Peyer's patch (tissue), 4 donors: ENCODE measurements at places on chromosomes 7 and 10. TPM values are rescaled to one million over a fixed set of nuclear protein-coding genes. Genes with fewer than 3 reads are reported as not detected.
A peak's percentile ranks its signal among the peaks of the same experiment; 100 is the strongest.

SLC13A1 gene
- total RNA-seq: not detected

HMX2 gene
- total RNA-seq: not detected

CPEB3 gene
- 9.9 TPM for total RNA-seq

SLC26A5 gene
- total RNA-seq: 0.54 TPM

- no peaks in the 10 kb centered on the region for H3K27me3 ChIP-seq
- DNase-seq: no peak
- no peaks in the 10 kb centered on the region for H3K4me1 ChIP-seq
- no peaks in the 10 kb centered on the region for H3K36me3 ChIP-seq
- no peak overlapping the region for H3K27ac ChIP-seq
These were observed 207.8 kb upstream of the FAM3C start for GRCh38 chr7:121603886-121604285.

GRCh38 chr10:48490571-48490940 lies 114.3 kb downstream of the ARHGAP22 start:
- no peaks in the 10 kb centered on the region for H3K36me3 ChIP-seq
- peak; percentile 11 for DNase-seq
- H3K4me1 ChIP-seq: no peaks in the 10 kb centered on the region
- no peaks in the 10 kb centered on the region for H3K27me3 ChIP-seq

DNA sequence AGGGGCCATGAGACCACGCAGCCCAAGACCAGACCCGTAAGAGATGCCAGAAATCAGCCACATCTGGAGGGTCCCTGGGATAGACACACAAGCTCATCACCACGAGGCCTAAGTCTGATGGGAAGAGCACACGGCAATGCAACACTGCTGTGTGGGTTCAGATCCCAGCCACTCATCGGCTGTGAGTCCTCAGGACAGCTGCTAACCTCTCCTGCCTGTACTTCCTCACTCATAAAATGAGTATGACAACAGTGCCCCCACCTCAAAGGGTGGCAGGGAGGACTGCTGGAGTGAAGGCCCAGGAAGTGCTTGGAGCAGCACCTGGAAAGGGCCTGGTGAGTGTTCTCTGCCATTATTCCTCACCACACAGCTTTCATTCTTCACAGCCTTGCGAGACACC lies 60.9 kb downstream of the MAD1L1 start:
- no peaks in the 10 kb centered on the region for H3K4me1 ChIP-seq
- H3K36me3 ChIP-seq: no peaks in the 10 kb centered on the region
- no peak for DNase-seq
- H3K27me3 ChIP-seq: no peaks in the 10 kb centered on the region
- H3K27ac ChIP-seq: no peak overlapping the region

- no peaks in the 10 kb centered on the region for H3K4me1 ChIP-seq
- no peak overlapping the region for H3K4me3 ChIP-seq
- no peaks in the 10 kb centered on the region for H3K27me3 ChIP-seq
- no peaks in the 10 kb centered on the region for H3K36me3 ChIP-seq
- no peak for DNase-seq
- no peak overlapping the region for H3K27ac ChIP-seq
These were observed 52.8 kb upstream of the SEC61G start for GRCh38 chr7:54811846-54812254.

GRCh38 chr10:124598773-124599587 lies 137.4 kb downstream of the LHPP start:
- H3K4me3 ChIP-seq: no peak overlapping the region
- no peaks in the 10 kb centered on the region for H3K36me3 ChIP-seq
- peaks cover 5% of the 10 kb centered on the region for H3K4me1 ChIP-seq
- no peak for DNase-seq

DNA sequence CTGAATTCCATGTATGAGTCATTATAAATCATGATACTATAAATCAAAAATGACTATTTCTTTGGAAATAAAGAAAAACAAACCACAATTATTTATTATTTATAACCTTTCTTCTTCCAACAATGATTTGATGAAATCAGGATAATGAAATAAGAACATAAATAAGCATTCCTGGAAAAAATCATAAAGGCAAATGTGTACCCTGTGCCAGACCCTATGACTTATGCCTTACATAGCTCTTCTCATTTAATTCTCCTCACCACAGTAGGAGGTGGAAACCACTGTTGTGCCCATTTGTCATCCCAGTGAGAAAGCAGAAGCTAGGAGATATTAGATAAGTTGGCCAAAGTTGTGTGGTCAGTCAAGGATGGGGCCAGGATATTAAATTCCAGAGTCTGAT lies 255.1 kb downstream of the DOCK4 start:
- H3K27me3 ChIP-seq: no peaks in the 10 kb centered on the region
- no peaks in the 10 kb centered on the region for H3K36me3 ChIP-seq
- H3K4me3 ChIP-seq: no peak overlapping the region

GRCh38 chr10:12050528-12050927 lies 7.9 kb upstream of the UPF2 start:
- H3K4me1 ChIP-seq: no peaks in the 10 kb centered on the region
- H3K27ac ChIP-seq: no peak overlapping the region
- H3K4me3 ChIP-seq: no peak overlapping the region
- no peak for DNase-seq
- H3K27me3 ChIP-seq: no peaks in the 10 kb centered on the region
- H3K36me3 ChIP-seq: no peaks in the 10 kb centered on the region

DNA sequence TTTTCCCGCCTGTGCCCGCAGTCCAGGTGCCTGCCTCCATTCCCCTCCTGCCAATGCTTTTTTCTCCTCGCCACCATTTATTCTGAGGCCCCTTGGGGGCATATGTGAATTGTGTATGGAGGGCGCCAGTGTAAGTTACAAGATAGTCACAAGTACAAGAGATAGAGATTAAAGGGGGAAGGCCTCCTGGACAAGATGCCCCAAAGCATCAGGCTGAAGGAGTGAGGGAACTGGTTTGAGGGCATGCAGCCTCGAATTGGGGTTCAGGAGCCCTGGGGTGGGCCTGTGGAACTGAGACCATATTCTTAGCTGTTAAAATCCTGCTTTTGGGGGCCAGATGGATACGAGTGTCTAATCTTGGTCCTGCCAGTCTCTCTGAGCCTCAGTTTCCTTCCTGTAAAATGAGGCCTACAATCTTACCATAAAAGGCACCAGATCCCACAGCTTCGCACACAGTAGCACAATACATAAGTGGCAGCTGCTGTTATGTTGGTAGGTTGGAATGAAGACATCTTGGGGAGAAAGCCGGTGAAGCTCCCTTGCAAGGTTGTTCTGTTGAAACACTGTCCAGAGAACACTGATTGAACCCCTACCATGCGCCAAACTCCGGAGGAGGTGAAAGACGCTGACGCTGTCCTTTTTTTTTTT lies 545 bp upstream of the COMTD1 start:
- no peak overlapping the region for H3K27ac ChIP-seq
- peak overlapping the region; percentile 85 for H3K4me3 ChIP-seq
- no peaks in the 10 kb centered on the region for H3K27me3 ChIP-seq
- peaks cover 30% of the 10 kb centered on the region for H3K4me1 ChIP-seq

DNA sequence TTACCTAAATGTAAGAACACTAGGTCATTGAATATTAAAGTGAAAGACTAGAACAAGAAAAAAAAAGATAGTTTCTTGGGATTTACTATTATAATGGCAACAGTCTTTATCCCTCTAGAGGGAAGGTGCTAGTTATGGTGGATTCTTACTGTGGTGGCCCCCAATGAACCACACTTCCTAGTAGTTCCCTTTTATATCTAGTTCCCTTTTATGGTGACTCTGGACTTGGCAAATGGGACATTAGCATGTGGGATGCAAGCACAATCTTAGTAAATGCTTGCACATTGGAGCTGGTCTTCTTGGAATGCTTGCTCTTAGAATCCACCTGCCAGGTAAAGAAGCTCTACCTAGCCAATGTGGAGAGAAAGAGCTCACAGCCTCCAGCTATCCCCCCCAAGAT lies 430.2 kb downstream of the LRMDA start:
- H3K27me3 ChIP-seq: no peaks in the 10 kb centered on the region
- H3K4me3 ChIP-seq: no peak overlapping the region
- H3K36me3 ChIP-seq: no peaks in the 10 kb centered on the region
- DNase-seq: no peak
- no peak overlapping the region for H3K27ac ChIP-seq

- no peak for DNase-seq
- H3K36me3 ChIP-seq: no peaks in the 10 kb centered on the region
- H3K27ac ChIP-seq: no peak overlapping the region
- no peak overlapping the region for H3K4me3 ChIP-seq
- no peaks in the 10 kb centered on the region for H3K4me1 ChIP-seq
- H3K27me3 ChIP-seq: no peaks in the 10 kb centered on the region
These were observed 249.2 kb downstream of the PARD3 start for GRCh38 chr10:34565934-34566333.

- H3K27me3 ChIP-seq: no peaks in the 10 kb centered on the region
- H3K4me3 ChIP-seq: no peak overlapping the region
- H3K27ac ChIP-seq: no peak overlapping the region
- H3K36me3 ChIP-seq: no peaks in the 10 kb centered on the region
- no peak for DNase-seq
These were observed 272.0 kb upstream of the FERD3L start for GRCh38 chr7:19417231-19417630.

DNA sequence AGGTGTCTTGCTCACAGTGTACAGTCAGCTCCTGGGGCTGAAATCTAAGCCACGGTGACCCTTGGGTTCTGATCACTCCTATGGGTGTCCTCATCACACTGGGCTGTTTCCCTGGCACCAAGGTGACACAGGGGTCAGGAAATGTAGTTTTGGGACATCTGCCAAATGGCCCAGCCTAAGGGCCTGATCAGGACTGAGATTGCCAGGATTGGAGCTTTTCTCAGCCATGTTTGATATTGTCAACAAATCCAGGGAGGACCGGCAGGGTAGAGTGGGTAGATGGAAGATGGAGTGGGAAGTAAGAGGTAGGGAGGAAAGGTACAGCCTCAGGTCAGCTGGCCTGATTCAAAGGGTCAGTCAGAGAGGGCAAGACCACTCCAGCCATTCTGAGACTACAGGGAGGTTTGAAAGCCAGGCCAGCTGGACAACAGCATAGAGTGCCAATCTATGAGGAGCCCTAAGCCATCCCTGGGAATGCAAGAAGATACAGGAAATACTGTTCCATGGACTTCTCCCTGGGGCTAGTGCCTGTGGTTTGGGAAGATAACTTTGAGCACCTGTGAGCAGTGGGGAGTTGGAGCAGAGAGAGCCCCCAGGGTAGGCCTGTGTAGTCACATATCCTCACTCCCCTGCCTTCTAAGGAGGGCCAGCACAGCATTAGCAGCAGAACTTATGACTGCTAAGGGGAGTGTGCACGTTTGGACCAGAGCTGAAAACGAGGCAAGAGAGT lies 377.3 kb upstream of the ZMIZ1 start:
- DNase-seq: no peak
- H3K4me1 ChIP-seq: no peaks in the 10 kb centered on the region
- H3K4me3 ChIP-seq: no peak overlapping the region
- no peak overlapping the region for H3K27ac ChIP-seq
- H3K36me3 ChIP-seq: no peaks in the 10 kb centered on the region

DNA sequence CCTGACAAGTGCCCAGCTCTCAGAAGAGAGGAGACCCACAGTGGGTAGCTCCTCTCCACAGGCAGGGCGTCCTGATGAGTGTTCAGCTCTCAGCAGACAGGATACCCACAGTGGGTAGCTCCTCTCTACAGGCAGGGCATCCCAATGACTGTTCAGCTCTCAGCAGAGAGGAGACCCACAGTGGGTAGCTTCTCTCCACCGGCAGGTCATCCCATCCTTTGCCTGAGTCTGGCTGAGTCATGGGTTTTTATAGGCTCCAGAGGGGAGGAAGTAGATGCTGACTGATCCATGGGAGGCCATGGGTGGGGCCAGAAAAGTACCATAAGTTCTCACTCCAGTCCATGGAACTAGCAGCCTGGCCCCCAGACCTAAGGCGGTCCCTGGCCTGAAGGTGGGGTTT lies 18.5 kb downstream of the CFAP70 start:
- no peaks in the 10 kb centered on the region for H3K27me3 ChIP-seq
- H3K36me3 ChIP-seq: no peaks in the 10 kb centered on the region
- H3K4me3 ChIP-seq: no peak overlapping the region

- no peak for DNase-seq
- no peak overlapping the region for H3K27ac ChIP-seq
- no peak overlapping the region for H3K4me3 ChIP-seq
- H3K4me1 ChIP-seq: peaks cover 7% of the 10 kb centered on the region
- H3K36me3 ChIP-seq: no peaks in the 10 kb centered on the region
These were observed 16.0 kb upstream of the GDI2 start for GRCh38 chr10:5829267-5829666.

DNA sequence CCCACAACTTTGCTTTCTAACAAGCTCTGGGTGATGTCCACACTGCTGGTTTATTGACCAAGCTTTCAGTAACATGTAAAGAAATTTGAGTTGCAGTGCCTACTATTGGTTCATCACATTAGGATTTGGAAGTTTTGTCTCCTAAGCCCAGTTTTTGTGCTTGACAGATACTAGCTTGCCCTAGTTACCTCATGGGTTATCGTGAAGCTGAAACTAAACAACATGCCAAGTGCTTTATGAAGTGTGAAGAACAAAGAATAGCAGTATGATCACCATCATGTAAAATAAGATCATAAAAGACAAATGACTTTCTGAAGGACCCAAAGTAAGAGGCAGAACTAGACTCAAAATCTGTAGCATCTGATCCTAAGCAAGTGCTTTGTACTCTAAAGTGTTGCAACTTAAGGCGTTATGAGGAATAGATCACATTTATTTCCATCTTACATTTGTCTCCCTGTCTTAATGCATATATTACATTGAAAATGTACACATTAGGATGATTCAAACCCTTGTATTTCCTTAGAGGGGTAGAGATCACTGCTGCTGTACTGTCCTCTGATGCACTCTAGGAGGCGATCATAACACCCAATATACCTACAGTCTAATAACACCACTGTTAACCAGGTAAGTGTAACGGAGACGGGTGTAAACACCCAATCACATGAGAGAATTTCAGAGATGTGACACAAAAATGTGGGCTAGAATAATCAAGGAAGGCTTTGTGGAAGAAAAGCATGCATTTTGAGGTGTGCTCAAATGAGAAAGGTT lies 71.3 kb downstream of the NRCAM start:
- H3K27ac ChIP-seq: no peak overlapping the region
- H3K27me3 ChIP-seq: no peaks in the 10 kb centered on the region
- no peak overlapping the region for H3K4me3 ChIP-seq
- no peaks in the 10 kb centered on the region for H3K4me1 ChIP-seq
- no peaks in the 10 kb centered on the region for H3K36me3 ChIP-seq

DNA sequence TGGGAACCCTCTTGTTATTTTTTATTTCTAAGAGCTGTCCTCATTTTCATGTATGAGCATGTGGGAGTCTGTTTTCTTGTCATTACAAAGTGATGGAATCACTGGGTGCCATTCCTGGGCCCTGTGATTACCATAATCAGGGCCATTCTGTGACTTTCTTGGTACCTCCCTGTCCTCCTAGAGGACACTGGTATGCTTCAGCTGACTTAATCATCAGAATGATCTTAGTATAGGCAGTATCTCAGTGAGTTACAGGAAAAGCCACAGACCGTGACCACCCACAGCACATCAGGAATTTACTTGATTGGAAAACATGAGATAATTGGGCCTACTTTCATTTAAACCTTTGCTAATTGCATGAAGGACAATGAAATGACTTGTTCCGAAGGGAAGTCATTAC lies 7.2 kb downstream of the NOM1 start:
- no peaks in the 10 kb centered on the region for H3K27me3 ChIP-seq
- peaks cover 6% of the 10 kb centered on the region for H3K36me3 ChIP-seq
- DNase-seq: no peak
- H3K4me3 ChIP-seq: no peak overlapping the region

GRCh38 chr10:91319336-91319735 lies 90.8 kb upstream of the HECTD2 start:
- no peak for DNase-seq
- H3K27me3 ChIP-seq: no peaks in the 10 kb centered on the region
- H3K36me3 ChIP-seq: no peaks in the 10 kb centered on the region
- no peak overlapping the region for H3K27ac ChIP-seq
- H3K4me1 ChIP-seq: no peaks in the 10 kb centered on the region
- H3K4me3 ChIP-seq: no peak overlapping the region
